ENCODE measurements at places on chromosomes 3 and 15.

- no peak for DNase-seq
Measured at GRCh38 chr3:170107941-170108340, 70.1 kb downstream of the GPR160 start.

- no peak for DNase-seq
Measured at GRCh38 chr3:52211268-52211891, 13.4 kb downstream of the ALAS1 start.

GRCh38 chr15:51224428-51224827, 114.0 kb downstream of the CYP19A1 start:
- DNase-seq = no peak

GRCh38 chr3:138824114-138824506, 10.6 kb downstream of the PIK3CB start:
- no peak for DNase-seq

GRCh38 chr3:1734494-1735122, 364.1 kb upstream of the CNTN4 start:
- no peak for DNase-seq

DNA sequence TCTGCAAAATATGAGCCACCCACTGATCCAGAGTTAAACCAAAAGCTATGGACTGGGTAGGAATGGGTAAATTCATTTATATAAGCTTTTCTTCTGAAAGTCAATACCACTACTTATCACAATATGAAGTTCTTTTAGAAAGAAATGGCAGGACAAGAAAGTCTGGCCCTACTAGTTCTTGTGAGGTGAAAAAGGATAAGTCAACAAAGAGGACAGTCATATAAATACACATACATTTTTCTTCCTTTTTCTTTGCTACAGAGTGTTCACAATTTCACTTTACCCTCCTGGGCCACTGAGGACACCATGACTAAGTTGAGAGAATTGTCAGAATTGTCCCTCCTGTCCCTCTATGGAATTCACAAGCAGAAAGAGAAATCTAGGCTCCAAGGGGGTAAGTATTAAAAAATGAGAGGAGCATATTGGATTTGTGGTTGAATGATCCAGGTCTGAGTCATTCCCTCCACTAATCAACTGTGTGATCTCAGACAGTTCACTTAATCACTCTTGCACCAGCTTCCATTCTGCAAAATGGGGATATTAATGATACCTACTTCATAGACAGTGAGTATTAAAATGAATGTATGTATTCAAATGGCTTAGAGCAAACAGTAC, 27.6 kb downstream of the ACP3 start:
- DNase-seq = no peak

DNA sequence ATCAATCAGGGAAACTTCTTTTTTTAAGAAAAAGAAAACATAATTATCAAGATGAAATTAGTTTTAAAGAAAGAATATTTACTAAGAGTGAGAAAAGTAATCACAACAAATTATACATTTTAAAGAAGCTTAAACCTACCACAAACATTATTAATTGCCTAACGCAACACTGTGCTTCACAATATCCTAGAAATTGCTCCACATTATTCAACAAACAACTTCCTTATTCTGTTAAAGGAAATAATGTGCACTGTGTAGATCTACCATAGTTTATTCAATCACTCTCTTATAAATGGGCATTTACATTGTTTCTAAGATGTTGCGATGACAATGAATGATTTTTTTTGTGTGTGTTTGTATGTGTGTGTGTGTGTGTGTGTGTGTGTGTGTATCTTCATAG, 525.9 kb upstream of the KCNMB2 start:
- DNase-seq = no peak

DNA sequence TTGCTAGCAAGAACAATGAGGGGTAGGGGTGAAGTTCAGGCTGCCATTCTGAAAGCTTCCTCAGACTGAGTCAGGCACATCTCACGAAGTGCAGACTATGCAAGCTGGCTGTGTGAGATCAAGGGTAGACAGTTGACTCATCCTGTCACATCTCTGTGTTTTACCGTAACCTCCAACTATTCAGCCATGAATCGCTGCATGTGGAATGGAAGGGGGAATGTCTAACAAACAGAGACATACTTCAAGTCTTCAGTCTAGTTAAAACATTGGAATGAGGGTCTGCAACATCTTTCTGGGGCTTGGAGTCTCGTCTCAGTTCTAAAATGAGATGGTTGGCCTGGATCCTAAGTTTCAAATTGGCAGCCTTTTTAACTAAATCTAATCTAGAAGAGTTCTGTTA, 25.9 kb downstream of the AGTR1 start:
- DNase-seq = no peak

DNA sequence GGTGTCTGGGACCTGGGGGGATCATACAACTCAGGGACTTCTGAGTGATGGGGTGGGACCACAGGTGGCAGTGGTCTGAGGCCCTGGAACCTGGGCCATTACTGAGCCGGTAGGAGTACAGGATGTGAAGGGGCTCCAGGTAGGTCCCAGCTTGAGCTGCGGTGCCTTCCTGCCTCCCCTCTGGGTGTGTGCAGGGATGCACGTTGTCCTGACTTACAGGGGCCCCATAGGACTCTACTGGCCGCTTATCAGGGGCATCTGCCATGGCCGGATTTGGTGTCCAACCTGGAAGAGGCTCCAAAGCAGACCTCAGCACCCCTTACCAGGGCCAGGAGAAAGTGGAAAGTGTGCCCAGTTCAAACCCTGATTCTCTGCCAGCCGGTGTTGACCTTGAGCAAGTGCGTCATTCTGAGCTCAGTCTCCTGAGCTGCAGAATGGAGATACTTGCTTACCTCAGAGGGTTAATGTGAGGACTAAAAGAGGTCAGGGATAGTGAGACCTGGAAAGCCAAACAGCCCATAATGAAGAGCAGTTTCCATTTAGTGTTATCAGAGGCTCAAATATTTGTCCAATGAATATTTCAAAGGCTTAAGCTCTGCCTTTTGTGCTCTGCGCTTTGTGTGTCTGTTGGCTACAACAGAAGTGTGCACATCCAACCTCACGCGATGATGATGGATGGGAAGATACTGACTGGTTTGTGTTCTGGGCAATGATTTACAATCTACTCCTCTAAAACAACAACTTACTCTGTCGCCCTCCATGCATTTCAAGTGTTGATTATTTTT, 35.4 kb upstream of the ESYT3 start:
- no peak for DNase-seq

GRCh38 chr15:85762039-85762755, 32.5 kb downstream of the KLHL25 start:
- DNase-seq = no peak

DNA sequence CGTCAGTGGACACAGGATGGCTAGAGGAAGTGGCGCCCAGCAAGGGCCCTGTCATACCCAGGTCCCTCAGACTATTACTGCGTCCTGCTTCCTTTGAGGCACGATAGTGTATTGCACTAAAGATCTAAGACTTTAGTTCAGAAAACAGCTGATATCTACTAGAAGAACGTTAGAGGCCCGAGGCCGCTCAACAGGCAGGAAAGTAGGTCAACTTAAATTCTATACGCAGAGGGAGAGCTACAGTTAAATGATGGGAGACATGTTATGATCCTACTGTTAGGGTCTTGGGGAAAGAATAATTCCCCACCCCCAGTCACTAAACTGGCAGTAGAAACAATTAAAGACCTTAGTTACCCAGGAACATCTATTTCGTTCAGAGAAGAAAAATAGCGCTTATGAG, 317.8 kb downstream of the CHST2 start:
- no peak for DNase-seq

- DNase-seq = no peak
Measured at GRCh38 chr3:87161013-87161412, 66.1 kb upstream of the CHMP2B start.

- no peak for DNase-seq
Measured at GRCh38 chr15:42908538-42908937, 12.0 kb downstream of the TTBK2 start.

- no peak for DNase-seq
Measured at GRCh38 chr3:150220041-150220440, 188.1 kb upstream of the TSC22D2 start.

DNA sequence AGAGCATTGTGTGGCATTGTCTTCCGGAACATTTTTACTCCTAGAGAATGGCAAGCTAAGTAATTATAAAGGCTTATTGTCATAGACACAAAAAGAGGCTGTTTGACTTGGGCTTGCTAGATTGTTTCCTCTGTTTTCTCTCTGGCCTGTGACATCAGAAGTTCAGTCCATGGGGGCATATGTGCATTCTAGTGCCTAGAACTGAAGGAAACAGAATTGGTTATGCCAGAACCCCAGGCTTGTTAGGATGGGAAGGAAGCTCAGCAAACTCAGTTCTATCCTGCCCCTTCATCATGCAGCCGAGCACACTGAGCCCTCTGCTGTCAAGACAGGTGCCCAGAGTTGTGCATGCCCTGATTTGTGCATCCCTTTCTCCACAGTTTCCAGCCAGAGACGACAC, 131.3 kb downstream of the PDE8A start:
- DNase-seq = no peak

GRCh38 chr3:17287006-17287689, 402.4 kb downstream of the PLCL2 start:
- DNase-seq = no peak

DNA sequence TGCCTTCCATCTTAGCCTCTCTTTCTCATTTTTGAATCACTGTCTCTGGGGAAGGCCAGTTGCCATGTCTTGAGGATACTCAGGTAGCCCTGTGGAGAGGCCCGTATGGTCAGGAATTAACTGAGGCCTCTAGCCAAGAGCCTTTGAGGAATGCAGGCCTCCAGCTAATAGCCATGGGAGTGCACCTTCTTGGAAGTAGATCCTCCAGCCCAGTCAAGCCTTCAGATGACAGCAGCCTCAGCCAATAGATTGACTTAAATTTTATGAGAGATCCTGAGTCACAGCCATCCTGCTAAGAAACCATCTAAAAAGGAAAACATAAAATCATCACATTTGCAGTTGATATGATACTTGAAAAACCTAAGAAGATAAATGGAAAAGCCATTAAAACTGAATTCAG, 112.5 kb upstream of the BNIP2 start:
- DNase-seq = no peak

DNA sequence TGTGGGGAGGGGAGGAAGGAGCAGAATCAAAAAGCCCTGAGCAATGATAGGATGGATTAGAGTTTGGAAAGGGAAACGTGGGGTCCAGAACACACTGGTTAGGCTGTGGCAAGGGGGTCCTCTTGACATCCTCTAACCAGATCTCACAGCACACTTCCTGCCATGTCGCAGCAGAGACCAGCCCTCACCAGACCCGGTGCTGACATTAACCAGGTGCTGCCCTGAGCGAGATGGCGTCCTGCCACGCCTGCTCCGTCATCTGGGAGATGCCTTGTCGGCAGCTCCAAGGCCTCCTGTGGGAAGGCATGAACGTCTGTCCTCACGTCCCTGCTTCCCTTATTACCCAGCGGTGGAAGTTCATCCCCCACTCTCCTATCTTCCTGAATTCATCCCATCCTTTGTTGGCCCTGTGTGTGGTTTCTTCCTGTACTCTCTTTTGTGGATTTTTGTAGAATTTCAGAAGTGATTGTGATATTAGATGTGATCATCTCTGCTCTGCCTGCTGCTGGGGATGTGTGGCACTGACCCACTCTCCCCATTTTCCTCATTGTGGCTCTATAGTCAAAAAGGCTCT, 29.4 kb upstream of the MYZAP start:
- DNase-seq = no peak

- DNase-seq = no peak
Measured at GRCh38 chr3:55661571-55661970, 174.5 kb upstream of the WNT5A start.

GRCh38 chr3:188259596-188259995, 105.6 kb downstream of the LPP start:
- DNase-seq = no peak

DNA sequence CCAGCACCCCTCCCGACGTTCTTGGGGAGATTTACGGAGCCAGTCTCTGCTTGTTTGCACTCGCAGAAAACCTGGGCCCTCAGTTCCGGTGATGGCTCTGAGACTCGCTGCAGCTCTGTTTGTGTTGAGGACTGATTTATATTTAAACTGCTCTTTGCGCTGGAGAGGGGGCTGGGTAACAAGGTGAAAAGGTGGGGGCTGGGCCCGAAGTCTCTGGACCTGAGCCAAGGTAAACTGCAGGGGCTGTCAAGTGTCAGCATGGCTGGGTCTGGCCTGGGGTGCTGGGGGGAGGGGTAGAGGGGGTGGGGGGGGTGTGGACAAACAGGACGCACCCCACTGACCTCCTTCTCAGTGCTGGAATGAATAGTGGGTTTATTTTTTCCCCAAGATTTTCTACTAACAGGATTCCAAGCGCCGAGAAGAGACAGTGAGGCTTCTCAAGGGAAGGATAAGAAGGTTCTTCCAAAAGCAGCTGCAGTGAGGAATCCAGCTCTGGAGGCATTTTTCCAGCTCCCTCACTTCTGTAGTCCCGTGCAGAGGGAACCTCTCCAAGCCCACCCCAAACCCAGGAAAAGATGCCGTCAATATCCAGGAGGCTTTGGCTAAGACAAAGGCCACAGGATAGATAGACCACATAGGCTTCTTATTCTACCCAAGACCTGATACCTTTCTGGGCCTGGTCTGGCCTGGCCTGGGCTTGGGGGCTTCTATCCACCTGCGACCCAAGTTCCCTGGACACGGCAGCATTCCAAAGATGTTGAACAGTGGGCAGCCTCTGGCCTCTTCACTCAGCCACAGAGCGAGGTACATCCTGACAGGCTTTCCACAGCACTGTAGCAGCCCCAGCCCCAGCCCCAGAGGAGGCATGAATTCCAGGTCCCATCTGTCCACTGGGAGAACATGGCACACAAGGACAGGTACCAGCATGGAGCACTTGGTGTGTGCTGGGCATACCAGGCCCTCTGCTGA, 938 bp upstream of the SLCO2A1 start:
- no peak for DNase-seq

- no peak for DNase-seq
Measured at GRCh38 chr3:58604031-58604430, 26.8 kb upstream of the FAM107A start.

DNA sequence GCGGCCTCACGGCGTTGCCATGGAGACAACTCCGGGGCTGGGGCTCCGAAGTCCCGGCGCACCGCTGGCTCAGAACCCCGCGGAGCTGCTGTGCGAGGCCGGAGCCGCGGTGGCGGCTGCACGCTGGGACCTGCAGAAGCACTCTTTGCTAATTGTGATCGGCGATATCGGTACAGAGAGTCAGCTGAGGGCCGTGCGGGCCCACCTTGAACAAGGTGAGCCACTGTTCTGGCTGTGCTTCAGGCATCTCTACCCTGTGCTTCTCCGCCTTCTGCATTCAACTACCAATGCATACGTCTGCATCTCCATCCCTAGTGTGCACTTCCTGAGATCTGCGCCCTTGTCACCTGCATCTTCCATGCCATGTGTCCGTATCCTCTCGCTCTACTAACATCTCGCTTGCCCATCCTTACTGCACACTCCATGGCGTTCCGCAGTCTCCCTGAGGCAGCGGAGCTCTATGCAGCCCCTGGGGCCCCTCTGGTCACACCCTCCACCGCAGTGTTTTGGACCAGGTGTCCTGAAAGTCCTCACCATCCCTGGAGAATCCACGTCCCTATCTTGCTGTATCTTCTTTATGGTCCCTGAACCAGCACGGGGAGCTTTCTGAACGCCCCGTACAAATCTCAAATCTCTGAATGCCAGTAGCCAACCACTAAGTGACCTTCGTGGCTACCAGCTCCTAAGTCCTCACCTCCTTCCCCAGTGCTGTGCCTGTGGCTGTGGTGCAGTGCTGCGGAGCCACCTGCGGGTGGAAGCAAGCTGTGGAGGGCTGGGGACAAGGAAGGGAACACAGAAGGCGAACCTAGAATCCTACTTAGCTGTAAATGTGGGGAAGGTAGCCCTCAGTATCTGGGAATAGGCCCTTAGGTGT, 6.2 kb upstream of the MAP1A start:
- DNase-seq = no peak

GRCh38 chr3:23926736-23927135, 9.8 kb downstream of the RPL15 start:
- no peak for DNase-seq

GRCh38 chr15:90572893-90573292, 43.2 kb downstream of the CRTC3 start:
- DNase-seq = no peak

GRCh38 chr15:41408234-41408641, 5.9 kb upstream of the NDUFAF1 start:
- DNase-seq = no peak

All from activated T-cell treated with anti-CD3 and anti-CD28 coated beads for 4 hours (primary cell).